ENCODE measurements at places on chromosomes 4 and X.

GRCh38 chr4:177448850-177449249 is 6.6 kb upstream of the AGA start:
- no peak for DNase-seq

GRCh38 chr4:94364527-94364926 is 21.9 kb upstream of the HPGDS start:
- DNase-seq, result no peak

- no peak for DNase-seq
Observed at GRCh38 chr4:139202991-139203390, 26.0 kb upstream of the ELF2 start.

GRCh38 chr4:161767116-161767515 is 396.7 kb downstream of the FSTL5 start:
- no peak for DNase-seq

GRCh38 chr4:109079731-109080130 is 222.7 kb downstream of the COL25A1 start:
- no peak for DNase-seq

DNA sequence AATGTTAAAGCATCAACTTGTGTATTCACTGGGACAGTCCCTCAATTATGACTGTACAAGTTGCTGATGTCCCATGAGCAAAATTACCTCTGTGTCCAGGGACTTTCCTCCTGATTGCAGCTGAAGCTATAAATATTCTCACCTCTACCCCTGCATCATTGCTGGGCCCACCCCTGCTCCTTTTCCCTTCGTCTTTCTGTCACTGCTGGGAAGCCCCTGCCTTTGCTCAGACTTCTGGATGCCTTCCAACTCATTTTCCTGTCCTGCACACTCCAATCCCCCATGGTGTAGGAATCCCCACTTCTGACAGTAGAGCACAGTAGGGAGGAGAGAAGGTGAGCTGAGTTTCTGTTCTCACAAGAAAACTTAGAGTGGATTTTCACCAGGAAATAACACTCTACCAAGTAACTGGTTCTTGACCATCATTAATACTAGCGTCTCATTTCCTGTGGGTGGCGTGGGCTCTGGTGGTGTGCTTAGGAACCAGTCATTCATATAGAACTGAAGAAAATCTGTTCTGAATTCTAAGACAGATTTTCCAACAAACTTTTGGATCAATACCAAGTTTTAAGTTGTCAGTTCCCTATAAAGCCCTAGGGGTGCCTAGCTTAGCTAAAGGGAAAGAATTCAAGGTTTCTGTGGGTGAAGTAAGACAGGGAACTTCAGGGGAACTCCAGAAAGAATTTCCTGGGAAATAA is 136.2 kb upstream of the MED14 start:
- no peak for DNase-seq

DNA sequence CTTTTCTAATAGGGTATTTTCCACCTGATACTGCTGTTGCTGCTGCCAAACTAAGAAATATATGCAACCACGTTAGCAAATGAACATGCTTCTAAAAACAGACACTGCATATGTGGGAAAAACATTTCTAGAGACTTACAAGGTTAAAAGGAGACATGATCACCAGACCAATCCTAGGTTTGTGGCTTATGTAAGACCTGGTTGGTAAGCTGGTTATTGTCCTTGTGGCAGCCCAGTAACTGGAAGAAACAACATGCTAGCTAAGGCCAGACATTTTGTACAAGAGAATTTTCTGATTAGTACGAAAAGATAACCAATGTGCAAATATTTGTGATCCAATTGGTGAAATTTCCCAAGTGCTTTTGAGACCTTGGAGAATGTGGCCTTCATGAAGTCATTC is 112.0 kb downstream of the AFF2 start:
- DNase-seq, result no peak

- DNase-seq, result no peak
Observed at GRCh38 chrX:37302569-37302968, 46.6 kb upstream of the PRRG1 start.

- DNase-seq, result no peak
Observed at GRCh38 chrX:40434947-40435346, 145.8 kb upstream of the ATP6AP2 start.

- no peak for DNase-seq
Observed at GRCh38 chrX:81261576-81261975, 59.7 kb downstream of the SH3BGRL start.

GRCh38 chr4:4334798-4335520 is 44.9 kb downstream of the ZBTB49 start:
- DNase-seq, result peak; percentile 51

- no peak for DNase-seq
Observed at GRCh38 chrX:11244636-11245035, 48.6 kb upstream of the AMELX start.

GRCh38 chr4:154015578-154015977 is 226.7 kb upstream of the SFRP2 start:
- DNase-seq, result no peak

DNA sequence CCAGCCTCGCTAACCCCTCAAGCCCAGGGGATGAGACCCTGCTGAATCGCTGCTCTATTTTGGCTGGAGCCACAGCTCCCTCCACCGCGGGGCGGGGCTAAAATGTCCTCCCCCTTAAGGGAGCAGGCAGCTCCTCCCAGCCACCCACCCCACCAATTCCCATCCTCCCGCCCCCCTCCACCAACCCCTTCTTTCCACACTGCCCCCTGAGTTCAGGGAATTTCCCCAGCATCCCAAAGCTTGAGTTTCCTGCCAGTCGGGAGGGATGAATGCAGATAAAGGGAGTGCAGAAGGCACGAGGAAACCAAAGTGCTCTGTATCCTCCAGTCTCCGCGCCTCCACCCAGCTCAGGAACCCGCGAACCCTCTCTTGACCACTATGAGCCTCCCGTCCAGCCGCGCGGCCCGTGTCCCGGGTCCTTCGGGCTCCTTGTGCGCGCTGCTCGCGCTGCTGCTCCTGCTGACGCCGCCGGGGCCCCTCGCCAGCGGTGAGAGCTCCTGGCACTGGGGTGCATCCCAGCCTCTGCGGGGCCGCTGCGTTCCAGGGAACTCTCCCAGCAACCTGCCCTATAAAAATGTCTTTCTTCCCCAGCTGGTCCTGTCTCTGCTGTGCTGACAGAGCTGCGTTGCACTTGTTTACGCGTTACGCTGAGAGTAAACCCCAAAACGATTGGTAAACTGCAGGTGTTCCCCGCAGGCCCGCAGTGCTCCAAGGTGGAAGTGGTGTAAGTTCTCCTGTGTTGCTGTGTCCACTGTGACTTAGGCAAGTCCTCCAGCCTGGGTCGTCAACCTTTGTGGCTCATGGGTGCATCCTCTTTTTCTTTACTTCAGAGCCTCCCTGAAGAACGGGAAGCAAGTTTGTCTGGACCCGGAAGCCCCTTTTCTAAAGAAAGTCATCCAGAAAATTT is at the start of gene CXCL6:
TSS of gene CXCL6 (plus strand) at position 306 of the 907 bp plus-strand sequence. CDS start at position 379, 73 bp downstream.
- no peak for DNase-seq

DNA sequence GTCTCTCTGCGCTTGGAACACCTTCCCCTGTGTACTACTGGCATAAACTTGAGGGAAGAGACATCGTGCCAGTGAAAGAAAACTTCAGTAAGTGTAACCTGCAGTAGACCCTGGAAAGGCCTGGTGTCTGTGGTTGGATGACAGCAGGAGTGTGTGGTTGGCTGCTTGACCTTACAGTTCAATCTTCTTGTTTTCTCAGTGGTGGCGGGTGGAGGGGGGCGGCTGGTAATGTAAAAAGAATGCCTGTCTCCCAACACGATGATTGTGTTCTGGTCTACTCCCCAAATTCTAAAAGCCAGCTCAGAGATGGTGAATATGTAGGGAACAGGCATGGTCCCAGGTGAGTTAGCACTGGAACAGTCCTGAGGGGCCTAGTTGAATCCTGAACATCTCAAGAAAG is 18.6 kb downstream of the PSMD10 start:
- no peak for DNase-seq

GRCh38 chr4:81754169-81754568 is 282.5 kb upstream of the RASGEF1B start:
- no peak for DNase-seq

DNA sequence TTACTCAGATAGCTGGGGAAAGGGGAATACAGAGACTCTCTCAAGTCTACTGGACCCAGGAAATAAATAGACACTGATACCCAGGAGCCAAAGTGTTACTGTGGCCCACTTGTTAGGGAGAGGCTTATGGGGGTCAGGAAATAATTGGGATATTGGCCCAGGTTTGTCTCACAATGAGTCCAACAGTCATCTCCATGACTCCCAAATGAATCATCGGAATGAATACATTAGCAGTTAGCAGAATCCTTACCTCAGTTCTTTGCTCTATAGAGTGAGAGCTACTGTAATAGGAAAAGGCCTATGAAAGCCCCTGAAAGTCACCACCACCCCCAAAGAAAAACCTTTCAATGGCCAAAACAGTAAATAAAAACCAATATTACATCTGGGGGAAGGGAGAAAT is 42.4 kb upstream of the ARHGEF6 start:
- no peak for DNase-seq

All from stimulated activated CD8-positive, alpha-beta memory T cell treated with anti-CD3 and anti-CD28 coated beads, Interleukin-4, amount 100 ng/mL, for 1 hour (primary cell).